Stimulated activated CD8-positive, alpha-beta memory T cell treated with anti-CD3 and anti-CD28 coated beads, Interleukin-15, amount 100 ng/mL, for 24 hours (primary cell): ENCODE measurements at places on chromosomes 11 and 22.

DNA sequence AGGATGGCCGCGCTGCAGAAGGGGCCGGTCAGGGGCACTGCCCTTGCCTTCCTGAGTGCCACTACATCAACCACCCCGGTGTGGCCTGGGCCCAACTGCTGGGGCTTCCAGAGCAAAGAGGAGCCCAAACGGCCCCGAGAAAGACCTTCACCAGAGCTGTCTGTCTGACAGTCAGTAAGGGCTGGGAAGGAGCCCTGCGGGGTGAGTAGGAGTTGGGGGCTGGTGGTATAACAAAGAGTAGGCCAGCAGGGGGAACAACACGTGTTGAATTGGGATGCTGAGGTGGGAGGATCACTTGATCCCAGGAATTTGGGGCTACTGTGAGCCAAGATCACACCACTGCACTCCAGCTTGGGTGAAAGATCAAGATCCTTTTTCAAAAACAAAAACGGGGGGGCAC lies 3.9 kb downstream of the GSTT4 start:
- DNase-seq: no peak

GRCh38 chr11:111360150-111361043 lies 18.7 kb downstream of the POU2AF1 start:
- DNase-seq: no peak

- no peak for DNase-seq
Measured at GRCh38 chr22:46977656-46978343, 215.3 kb downstream of the TBC1D22A start.

GRCh38 chr11:13669544-13670488 lies 1.3 kb downstream of the FAR1 start:
- no peak for DNase-seq

- DNase-seq: no peak
Measured at GRCh38 chr11:77141034-77141433, 13.0 kb downstream of the MYO7A start.

DNA sequence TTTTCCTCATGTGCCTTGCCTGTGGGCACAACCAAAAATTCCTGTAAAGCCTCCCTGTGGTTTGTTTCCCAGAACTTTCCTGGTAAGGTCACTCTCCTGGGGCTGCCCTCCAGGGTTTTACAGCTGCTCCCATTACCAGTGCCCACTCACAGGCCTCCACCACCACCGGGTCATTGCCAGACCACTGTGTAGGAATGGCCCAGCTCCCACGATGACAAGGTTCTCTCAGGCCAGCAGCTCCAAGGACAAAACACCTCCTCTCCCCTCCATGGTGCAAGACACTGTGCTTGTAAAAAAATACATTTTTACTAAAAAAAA lies 96.1 kb upstream of the AKIP1 start:
- no peak for DNase-seq

DNA sequence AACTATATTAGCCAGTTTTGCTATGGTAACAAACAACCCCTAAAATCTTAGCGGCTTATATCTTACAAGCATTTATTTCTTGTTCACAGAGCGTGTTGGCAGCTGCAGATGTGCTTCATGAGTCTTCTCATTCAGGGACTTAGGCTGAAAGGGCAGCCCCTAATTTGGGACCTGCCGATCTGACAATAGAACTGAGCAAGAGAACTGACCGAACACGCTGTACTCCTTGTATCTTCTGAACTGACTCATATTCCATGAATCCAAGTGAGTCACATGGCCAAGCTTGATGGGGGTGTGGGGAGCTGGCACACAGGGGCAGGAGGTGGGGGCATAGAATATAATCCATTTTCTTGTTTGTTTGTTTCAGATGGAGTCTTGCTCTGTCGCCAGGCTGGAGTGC lies 481.7 kb upstream of the CADM1 start:
- no peak for DNase-seq

- DNase-seq: no peak
Measured at GRCh38 chr11:84476581-84476980, 1150.6 kb downstream of the DLG2 start.

- no peak for DNase-seq
Measured at GRCh38 chr11:121839781-121840180, 276.2 kb downstream of the BLID start.

- no peak for DNase-seq
Measured at GRCh38 chr11:74686792-74687191, 44.4 kb downstream of the CHRDL2 start.

- DNase-seq: no peak
Measured at GRCh38 chr11:61062181-61062930, 39.9 kb upstream of the CD5 start.

GRCh38 chr11:26839911-26840698 lies 118.2 kb upstream of the SLC5A12 start:
- DNase-seq: no peak

- DNase-seq: no peak
Measured at GRCh38 chr22:29814003-29814402, 24.1 kb downstream of the ASCC2 start.

DNA sequence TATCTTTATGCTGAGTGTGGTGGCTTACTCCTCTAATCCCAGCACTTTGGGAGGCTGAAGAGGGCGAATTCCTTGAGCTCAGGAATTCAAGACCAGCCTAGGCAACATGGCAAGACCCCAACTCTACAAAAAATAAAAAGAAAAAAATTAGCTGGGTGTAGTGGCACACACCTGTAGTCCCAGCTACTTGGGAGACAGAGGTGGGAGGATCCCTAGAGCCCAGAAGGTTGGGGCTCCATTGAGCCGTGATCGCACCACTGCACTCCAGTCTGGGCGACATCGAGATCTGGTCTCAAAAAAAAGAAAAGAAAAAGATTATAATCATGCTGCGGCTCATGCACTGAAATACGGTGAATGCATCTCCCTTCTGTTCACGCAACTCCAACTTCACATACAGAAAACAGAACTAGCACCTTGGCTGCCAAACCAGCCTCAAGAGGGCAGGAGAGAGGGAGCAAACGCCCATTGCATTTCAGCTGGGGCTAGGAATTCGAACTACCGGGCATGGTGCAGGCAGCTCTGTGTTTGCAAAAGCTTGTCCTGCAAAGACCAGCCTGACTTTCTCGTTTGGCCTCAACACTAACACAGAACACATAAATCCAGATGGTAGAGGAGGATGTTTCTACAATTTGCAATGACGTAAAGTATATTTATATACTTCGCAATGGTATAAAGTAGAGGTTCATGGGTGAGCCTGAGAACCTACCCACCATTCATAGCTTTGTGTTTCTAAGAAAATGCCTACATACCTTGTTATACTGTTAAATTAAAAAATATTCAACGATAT lies 6.3 kb upstream of the SYNGR1 start:
- no peak for DNase-seq

- no peak for DNase-seq
Measured at GRCh38 chr11:16924462-16924825, 89.8 kb downstream of the PLEKHA7 start.

DNA sequence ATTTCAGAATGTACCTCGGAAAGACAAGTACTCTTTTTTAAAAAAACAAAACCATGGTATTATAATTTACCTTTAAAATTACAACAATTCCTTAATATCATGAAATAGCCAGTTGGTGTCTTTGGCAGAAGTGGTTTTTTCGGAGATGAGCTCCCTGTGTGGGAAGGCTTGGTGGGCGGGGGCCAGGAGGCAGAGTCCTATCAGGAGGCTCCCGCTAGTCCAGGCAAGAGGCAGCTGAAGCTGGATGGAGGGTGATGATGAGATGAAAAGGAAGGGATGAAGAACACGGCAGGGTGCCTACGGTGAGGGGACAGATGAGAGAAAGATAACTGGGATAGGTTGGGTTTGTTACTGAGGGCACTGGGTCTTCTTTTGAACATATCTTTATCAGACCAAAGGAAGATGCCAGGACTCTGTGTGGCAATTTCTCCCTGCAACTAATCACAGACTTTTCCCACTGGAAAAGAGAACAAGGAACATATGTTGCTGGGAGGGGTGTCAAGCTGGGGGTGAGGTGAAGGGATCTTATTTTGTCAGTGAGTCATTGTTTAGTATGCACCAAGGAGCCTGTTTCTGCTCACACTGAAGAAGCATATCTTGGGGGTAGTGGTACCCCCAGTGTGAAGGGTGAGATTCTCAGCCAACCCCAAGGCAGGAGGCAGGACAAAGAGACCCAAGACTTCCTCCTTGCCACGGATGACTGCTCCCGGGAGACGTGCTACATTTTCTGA lies 91.5 kb upstream of the YWHAH start:
- no peak for DNase-seq

- DNase-seq: no peak
Measured at GRCh38 chr11:78489184-78489583, 71.6 kb upstream of the GAB2 start.

- no peak for DNase-seq
Measured at GRCh38 chr11:8959546-8960166, 4.6 kb downstream of the TMEM9B start.

DNA sequence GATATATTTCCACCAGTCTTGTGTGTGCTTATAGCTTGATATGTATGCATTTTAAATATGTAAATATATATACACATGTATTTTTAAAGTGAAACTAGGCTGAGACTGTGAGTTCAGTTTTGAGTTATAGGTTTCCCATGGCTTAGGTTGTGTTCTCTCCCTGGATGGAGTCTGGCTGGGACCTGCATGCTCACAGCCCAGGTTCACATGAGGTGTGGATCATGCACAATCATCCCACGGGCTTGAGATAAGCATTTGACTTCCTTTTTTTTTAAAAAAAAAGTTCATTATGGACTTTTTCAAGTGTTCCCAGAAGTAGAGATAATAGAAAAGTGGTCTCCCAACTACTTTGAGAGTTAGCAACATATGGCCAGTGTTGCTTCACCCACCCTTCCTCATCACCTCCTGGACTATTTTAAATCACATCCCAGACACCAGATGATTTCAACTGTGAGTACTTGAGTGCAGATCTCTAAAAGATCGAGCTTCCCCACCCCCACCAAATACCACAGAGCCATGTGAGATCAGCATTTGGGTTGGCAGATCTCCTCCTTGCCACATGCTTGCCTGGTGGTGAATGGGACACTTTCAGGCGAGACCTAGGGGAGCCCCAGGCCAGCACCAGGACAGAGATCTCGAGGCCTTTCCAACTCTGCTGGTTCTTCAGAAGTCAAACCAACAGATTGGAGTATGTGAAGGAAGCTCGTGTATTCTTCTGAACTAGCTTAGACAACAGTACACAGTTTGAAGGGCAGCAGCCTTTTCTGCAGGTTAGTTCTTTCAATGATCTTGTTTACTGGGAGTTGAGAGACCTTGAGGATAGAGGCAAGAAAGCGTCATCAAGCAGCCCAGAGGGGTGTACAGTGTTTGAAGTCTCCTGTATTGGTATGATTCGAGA lies 15.9 kb downstream of the MED15 start:
- DNase-seq: no peak

DNA sequence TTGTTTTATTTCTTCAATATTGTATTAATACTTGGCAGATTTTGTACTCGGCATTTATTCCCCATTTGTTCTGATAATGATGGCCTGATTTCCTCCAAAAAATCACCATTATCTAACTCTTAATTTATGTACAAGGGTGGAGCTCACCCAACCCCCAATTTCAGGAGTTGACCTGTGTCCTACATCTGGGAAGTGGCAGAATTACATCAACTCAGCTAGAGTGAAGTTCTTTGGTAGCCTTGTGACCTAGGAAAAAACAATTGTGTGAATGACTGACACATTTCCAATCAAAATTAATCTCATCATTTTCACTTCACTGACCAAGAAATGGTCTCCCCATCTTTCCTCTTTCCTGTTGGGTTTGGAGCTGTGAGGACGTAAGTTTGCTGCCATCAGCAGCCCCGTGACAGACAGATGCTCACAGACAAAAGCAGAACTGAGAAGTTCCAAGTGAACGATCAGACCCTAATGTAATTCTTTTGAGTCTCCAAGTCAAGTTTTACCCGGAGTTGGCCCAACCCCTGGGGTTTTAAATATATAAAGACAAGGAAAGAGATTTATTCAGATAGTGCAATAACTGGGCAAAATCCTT lies 16.6 kb upstream of the MS4A6E start:
- DNase-seq: no peak

DNA sequence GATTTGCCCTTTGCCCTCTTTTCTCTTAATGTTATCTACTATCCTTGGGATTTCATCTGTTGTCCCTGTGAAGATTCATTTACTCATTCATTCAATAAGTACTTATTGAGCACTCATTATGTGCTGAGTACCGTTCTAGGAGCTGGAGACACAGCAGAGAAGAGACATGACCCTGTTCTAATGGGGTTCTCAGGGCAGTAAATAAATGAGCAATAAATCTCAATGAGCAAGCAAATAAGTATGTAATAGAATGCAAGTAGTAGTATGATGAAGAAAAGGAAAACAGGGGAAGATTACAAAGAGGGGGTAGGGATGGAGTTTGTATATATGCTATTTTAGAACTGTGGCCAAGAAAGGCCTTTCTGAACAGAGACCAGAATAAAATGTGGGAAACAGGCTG lies 34.2 kb upstream of the NRIP3 start:
- no peak for DNase-seq

GRCh38 chr11:19026862-19027261 lies 33.7 kb downstream of the MRGPRX2 start:
- no peak for DNase-seq

DNA sequence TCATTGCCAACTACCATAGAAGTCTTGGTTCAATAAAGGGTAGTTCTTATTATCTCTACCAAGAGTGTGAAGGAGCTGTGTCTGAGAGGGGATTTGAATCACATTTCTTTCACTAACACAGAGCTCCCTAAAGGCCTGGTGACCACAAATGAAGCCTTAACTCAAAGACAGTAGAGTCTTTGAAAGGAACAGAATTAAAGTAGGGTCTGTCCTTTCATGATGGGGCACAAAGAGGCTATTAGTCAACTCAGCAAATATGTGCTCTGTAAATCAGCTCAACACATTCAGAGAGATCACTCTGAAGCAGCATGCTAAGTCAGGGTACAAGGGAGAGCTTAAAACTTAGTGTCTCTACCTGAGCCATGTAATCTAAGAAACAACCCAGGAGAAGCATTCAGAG lies 212.4 kb upstream of the SYN3 start:
- DNase-seq: no peak

DNA sequence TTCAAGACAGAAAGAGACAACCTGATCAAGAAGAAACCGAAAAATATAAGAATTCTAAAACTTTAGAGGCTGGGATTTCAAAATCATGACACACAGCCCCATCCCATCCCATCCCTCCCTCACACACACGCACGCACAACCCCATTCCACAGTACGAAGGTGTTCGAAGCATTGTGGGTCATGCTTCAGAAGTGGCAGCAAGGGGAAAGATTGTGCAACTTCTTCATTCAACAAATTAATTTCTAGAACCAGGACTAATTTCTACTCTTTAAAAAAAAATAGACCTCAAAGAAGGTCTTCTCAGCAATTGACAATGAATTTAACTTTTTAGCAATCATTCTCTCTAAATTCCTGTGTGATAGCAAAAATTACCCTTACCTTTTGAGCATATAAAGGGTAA lies 867 bp downstream of the SPA17 start:
- no peak for DNase-seq

- DNase-seq: no peak
Measured at GRCh38 chr11:132315696-132316095, 945.3 kb downstream of the NTM start.

DNA sequence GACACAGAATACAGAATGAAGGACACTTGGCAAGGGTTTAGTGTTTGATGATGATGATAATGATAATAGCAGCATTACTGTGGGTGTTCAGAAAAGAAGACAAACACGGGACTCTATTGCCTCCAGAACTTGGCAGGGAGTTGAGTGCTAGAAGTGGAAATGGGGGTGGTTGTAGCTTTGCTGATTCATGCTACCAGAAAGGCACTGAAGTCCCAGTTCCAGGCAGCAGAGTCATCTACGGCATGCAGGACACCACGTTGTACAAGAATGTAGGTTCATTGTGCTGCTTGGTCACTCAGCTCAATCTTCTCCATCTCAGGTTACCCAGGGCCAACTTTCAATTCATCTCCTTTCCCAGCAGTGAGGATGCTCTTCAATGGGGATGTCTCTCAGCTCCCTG lies 115.7 kb downstream of the NTM start:
- no peak for DNase-seq

GRCh38 chr11:103659206-103659618 lies 377.2 kb upstream of the DDI1 start:
- no peak for DNase-seq
